Memory B cell (primary cell): ENCODE measurements at places on chromosomes 4 and X.
A peak's percentile ranks its signal among the peaks of the same experiment; 100 is the strongest.

- DNase-seq: no peak
Observed at GRCh38 chr4:128751354-128751753, 58.1 kb upstream of the JADE1 start.

- no peak for DNase-seq
Observed at GRCh38 chr4:156294577-156294976, 340.9 kb upstream of the CTSO start.

DNA sequence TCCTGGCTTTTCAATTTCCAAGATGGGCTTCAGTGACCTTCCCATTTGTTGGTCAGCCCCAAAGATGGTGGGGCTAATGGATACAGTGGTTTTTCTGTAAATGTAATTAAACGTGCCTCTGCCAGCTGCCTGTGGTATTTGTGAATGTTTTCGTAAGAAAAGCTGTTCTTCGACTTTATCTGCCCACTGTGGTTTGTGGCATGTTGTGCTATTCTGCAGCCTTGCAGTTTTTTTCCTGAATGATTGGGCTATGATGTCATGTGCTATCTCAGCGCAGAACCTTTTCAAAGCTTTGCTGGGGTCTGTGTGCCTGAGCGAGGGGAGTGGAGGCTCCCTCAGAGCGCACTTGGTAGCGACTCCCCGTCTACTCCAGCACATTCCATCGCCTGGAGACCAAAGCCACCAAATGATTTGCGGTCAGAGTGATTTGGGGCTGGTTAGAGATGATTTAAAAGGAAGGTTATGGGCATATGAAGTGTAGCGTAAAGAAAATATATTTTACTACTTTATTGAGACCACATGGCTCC, 137.5 kb downstream of the PALLD start:
- no peak for DNase-seq

DNA sequence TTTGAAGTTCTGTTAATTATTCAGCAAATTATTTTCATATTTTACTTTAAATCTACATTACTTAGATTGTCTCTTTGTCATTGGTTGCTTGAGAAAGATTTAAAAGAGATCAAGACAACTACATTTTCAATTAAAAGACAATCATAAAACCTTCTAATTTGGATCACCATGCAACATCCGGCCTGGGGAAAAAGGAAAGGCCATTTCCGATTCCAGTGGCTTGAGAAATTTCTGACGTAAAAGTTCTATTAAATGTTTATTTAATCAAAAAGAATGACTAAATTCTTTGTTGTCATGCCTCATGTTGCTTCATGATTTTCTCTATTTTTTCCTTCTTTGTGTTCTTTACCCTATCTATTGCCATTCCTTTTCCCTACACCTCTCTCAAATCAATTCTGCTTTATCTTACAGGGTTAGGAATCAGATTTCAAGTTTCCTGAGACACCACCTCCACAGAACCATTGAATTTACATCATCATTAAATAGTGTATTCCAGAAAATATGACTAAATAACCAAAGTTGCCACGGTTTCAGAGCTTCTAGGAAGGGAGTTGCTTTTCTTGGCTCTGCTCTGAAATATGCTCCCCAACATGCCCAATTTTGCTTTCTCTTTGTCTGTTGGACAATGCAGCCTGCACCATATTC, 124.6 kb upstream of the ACSL4 start:
- DNase-seq: no peak

DNA sequence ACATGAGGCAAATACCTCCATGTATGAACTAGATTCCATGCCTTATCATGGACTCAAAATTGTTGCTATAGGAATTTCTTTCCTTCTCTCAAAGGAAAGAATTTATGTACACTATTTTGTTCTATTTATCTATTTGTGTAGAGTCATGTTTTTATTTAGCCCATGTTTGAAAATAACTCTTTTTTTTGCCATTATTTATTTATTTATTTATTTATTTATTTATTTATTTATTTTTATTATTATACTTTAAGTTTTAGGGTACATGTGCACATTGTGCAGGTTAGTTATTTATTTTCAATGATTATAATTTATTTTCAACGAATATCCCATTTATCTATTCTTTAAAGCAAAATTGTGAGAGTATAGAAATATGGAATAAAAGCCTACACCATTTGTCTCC, 177.9 kb downstream of the MAGEE1 start:
- DNase-seq: no peak

GRCh38 chr4:84681486-84682274, 98.8 kb downstream of the CDS1 start:
- DNase-seq: no peak

GRCh38 chr4:185165605-185166063, 22.6 kb downstream of the SLC25A4 start:
- DNase-seq: no peak

GRCh38 chr4:186778134-186778533, 54.5 kb upstream of the FAT1 start:
- DNase-seq: no peak

GRCh38 chr4:126604268-126604867, 1028.4 kb upstream of the INTU start:
- DNase-seq: no peak

DNA sequence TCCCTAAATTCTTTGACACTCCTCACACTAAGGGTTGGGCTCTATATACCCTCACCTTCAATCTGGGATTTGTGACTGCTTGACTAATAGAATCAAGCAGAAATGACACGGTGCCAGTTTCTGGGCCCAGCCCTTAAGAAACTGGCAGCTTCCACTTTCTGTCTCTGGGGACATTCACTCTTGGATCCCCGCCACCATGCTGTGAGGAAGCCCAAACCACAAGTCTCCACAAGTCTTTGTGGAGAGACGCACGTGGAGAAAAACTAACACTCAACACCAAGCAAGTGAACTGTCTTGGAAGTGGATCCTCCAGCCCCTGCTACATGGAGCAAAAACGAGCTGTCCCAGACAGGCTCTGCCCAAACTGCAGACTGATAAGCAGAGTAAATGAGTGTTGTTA, 1.1 kb upstream of the EDNRA start:
- no peak for DNase-seq

- no peak for DNase-seq
Observed at GRCh38 chr4:149062997-149063396, 620.8 kb upstream of the NR3C2 start.

DNA sequence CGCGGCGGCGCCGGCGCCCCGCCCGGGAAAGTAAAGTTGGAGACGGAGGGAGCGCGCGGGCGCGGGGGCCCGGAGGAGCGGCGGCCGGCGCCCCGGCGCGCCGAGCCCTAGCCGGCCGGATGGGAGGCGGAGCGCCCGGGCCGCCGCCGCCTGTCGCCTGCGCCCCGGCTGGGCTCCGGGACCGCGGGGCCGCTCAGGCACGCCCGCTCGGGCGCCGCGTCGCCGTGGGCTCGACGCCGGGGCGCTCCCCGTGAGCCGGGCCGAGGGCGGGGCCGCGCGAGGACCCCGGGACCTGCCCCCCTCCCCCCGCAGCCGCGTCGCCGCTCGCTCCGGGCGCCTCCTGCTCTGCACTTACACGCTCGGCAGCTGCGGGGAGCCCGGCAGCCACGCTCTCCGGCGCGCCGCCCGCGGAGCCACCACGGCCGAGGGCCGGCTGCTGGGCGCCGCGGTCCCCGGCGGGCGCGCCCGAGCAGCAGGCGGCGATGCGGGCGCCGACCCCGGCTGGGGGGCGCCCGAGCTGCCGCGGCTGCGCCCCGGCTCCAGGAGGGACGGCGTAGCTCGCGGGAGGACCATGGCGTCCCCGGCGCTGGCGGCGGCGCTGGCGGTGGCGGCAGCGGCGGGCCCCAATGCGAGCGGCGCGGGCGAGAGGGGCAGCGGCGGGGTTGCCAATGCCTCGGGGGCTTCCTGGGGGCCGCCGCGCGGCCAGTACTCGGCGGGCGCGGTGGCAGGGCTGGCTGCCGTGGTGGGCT, at the start of gene ADRA2C:
TSS of gene ADRA2C (plus strand) at position 350 of the 749 bp plus-strand sequence. CDS start at position 572, 222 bp downstream.
- DNase-seq: no peak

DNA sequence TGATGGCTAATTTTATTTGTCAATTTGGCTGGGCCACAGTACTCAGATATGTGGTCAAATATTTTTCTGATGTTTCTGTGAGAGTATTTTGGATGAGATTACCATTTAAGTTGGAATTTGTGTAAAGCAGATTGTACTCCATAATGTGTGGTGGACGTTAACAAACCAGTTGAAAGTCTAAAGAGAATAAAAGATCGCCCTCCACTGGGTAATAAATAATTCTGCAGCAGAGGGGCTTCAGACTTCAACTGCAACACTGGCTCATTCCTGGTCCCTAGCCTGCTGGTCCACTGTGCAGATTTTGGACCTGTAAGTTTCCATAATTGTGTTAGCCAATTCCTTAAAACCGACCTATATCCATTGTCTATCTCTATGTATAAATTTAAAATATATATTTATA, 540.3 kb downstream of the PCDH18 start:
- no peak for DNase-seq

DNA sequence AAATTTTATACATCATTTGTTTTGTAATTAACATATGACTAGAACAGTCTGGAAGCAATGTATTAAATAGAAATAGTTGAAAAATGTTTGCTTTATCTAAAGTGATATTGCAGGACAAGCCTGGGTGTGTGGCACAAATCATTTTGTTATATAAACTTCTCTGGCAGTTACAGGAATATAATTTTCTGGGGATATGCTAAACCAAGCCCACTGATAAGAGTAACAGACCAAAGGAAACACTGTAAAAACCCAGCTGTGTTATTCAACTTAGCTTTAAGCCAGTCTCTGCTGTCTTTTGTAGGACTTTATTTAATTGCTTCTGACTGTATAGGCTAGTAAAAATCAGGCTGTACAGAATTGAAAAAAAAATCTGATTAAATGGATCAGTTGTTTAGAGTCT, 156.2 kb downstream of the NR3C2 start:
- no peak for DNase-seq

DNA sequence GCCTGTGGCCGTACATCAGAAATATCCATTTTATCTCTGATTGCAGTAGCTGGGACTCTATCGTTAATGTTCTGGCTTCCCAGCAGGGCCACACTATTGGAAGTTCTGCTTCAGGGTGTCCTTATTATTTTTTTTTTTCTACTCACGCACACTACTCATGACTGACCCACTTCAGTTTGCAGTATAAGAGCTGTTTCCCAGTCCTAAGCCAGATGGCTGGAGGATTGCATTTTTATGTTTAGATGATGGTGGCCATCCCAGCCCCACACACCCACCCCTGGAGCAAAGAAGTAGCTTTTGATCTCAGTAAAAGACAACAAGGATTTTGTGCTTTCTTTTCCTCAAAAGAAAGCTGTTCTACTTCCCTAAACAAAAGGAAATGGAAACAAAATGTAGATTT, 557.0 kb upstream of the GALNTL6 start:
- DNase-seq: no peak

DNA sequence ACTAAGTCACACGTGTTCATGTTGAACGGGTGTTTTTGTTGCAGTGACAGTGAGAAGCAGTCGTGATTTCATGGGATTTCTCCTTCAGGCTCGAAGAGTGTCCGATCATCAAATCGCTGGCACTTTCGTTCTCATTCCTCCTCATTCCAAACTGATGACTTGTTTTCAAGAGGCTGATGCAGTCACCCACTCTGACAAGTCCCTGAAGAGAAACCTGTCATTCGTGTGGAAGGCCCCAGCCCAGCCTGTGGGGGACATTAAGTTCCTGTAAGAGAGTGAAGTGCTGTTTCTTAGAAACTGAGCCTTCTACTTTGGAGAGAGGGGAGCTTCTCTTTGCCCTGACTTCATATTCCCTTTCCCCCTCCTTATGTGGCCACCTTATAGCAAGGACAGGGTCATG, 8.0 kb downstream of the REELD1 start:
- no peak for DNase-seq

- DNase-seq: no peak
Observed at GRCh38 chrX:37075892-37076595, 67.9 kb downstream of the FAM47C start.

- DNase-seq: no peak
Observed at GRCh38 chr4:161364681-161365080, 799.1 kb downstream of the FSTL5 start.

DNA sequence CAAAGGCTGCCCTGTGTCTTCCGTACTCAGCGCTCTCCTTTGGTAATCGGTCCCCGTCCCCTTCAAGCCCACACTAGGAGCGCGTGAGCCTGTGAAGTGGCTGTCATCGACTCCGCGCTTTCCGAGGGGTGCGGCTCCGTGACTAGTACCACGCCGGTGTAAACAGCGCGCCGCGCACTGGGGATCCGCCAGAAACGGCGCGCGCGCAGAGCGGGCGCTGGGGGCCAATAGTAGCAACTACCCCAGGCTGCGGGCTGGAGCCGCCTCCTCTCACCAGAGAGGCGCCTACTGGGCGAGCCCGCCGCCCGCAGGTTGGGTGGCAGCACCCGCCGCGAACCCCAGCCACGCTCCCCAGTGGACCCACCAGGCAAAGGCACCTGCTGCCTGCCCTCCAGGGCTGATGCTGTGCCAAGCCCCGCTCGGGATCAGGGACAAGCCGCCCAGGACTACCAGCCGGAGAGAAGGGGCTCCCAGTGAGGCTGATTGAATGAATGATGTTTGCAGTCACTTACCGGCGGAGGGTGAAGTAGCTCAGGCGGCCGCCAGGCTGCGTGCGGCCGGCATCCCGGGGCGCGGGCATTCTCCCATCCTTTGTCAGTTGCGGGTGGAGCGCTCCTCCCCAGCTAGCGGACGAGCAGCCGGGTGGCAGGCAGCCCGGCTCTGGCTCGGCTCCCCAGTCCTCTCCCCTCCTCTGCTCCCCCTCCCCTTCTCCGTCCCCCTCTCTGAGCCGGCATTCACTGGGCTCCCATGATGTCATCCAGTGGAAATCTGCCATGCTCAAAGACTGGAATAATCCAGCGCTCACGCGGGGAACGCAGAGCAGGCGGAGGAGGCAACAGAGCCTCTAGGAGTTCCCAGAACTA, 370.3 kb upstream of the SMIM31 start:
- no peak for DNase-seq

DNA sequence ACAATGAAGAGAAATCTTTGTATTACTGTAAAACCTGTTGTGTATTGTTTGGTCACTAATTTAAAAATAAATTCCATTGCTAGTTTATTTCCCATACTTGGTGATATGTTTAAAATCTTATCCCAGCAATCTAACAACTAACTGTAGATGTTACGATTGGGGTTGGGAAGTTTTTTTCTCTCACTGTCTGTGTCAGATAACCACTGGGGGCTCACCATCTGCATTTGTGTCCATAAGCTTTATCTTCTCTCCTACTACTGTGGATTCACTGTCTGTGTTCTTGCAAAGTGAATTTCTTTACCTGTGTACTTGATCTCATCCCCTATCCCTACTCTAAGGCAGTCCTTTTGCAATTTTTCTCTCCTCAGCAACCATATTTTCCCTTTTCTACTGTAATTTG, 81.3 kb downstream of the STIM2 start:
- no peak for DNase-seq

GRCh38 chrX:136819031-136819703, 38.4 kb upstream of the ARHGEF6 start:
- DNase-seq: no peak

DNA sequence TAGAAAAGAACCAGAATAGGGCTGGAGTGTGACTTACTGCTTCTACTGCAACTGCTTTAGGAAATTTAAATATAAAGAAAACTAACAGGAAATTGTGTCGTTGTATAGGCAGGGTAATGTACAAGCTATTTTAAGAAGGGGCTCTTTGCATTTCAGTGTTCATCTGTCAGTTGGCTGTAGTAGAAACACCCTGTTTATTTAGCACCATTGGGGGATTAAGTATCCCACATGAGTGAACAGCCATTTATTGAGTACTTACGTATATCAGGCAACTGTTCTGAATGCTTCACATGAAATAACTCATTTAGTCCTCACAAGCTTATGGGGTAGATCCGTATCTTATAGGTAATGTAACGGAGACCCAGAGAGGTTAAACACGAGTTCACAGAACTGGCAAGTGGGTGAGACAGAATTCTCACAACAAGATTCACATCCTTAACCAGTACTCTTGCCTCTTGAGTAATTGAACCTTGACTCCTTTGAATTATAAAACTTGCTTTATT, 23.9 kb downstream of the STIM2 start:
- peak; percentile 53 for DNase-seq

GRCh38 chr4:144705601-144706590, 59.9 kb downstream of the HHIP start:
- no peak for DNase-seq
